ENCODE measurements at places on chromosomes 11 and 22.

GRCh38 chr11:123264431-123264780, 69.4 kb upstream of the CLMP start:
- no peak for DNase-seq

GRCh38 chr11:116853461-116854073, 16.1 kb upstream of the APOA1 start:
- DNase-seq = peak; percentile 98

DNA sequence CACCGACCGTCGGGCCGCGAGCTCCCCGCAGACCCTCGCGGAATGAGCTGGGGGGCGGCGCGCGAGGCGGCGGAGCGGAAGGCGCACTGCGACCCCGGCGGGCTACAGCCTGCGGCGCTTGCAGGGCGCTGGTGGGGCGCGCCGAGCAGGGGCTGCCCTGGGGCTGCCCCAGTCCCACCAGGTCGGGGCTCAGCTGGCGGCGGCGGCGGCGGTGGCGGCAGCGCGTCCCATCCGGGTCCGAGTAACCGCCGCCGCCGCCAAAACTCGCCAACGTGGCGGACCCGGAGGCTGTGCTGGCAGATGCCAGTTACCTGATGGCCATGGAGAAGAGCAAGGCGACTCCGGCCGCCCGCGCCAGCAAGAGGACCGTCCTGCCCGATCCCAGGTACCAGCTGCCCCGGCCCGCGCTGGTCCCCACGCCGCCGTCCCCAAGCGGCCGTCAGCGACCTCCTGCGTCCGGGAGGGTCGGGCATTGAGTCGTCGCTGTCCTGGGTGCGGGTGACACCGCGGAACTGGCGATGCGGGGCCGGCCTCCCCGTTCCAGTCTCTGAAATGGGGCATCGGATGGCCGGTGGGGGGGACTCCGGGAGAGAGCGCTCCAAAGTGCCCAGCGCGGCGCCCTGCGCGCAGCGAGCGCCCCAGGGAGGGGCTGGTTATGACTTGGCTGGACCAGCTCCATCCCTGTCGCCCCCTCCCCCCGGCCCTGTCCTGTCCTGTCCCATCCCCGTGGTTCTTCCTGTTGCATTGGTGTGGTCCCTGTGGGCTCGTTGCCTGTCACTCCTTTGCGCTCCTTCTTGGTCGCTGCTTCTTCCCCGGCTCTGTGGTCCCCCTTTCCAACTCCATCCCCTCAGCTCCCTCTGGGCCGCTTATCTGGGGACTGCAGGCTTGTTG, 63.5 kb downstream of the CRYBB2 start:
- no peak for DNase-seq

DNA sequence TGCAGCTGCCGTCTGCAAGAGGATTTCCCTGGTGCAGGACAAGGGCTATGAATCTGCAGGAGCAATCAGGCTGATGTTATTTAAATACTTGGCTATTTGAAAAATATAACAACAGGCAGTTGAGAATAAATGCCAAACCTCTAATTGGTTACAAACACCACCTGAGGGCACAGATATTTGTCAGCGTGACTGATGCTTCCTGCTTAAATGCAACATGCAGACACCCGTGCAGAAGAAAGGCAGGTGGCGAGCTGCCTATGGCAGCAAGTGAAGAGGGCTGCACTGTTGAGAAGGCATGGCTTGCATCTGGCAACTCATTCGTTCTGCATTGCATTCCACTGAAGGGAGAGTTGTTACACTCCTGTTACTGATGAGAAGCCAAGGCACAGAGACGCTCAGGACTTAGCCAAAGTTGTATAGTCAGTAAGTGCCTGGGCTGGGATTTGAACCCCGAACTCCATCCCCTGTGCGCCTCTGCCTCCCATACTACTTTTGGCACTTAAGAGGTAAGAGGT, 350.6 kb downstream of the TENM4 start:
- no peak for DNase-seq

DNA sequence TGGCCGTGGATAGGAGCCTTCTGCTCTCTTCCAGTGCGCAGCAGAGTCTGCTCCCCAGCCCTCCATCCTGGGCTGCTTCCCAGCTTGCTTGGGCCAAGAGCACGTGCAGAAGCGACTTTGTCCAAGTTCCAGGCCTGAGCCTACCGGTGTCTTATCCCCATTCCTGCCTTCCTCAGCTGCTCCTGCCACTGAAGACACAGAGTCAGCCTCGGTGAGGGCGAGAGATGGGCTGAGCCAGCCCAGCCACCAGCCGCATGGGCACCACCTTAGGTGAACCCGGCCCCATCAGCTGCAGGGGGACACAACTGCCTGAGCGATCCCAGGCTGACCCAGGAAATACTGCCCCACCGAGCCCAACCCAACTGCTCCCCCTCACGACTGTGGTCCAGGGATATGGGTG, 847.8 kb downstream of the TBC1D22A start:
- no peak for DNase-seq

DNA sequence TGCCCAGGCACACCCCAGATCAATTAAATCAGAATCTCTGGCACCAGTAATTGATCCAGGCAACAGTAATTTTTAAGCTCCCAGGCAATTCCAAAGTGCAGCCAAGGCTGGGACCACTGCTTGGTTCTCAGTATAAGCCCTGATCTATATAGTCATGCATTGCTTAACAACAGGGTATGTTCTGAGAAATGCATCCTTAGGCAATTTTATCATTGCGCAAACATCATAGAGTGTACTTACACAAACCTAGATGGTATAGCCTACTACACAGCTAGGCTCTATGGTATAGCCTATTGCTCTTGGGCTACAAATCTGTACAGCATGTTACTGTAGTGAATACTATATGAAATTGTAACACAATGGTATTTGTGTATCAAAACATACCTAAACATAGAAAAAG, 651 bp upstream of the C11orf42 start:
- no peak for DNase-seq

- DNase-seq = no peak
Measured at GRCh38 chr11:30510750-30511149, 75.4 kb downstream of the MPPED2 start.

GRCh38 chr22:38440747-38441350, 14.2 kb downstream of the KCNJ4 start:
- no peak for DNase-seq

Measured in HCEC 1CT (cell line).